NCI-H510A treated with DMSO at 0.1 percent for 48 hours (cell line): ENCODE measurements at places on chromosomes 7 and 10.

GRCh38 chr10:77266242-77266641 is 371.4 kb downstream of the KCNMA1 start:
- DNase-seq: no peak

- no peak for DNase-seq
Observed at GRCh38 chr10:20512631-20513030, 384.5 kb downstream of the NEBL start.

GRCh38 chr7:69373171-69374043 is 224.9 kb upstream of the AUTS2 start:
- no peak for DNase-seq

DNA sequence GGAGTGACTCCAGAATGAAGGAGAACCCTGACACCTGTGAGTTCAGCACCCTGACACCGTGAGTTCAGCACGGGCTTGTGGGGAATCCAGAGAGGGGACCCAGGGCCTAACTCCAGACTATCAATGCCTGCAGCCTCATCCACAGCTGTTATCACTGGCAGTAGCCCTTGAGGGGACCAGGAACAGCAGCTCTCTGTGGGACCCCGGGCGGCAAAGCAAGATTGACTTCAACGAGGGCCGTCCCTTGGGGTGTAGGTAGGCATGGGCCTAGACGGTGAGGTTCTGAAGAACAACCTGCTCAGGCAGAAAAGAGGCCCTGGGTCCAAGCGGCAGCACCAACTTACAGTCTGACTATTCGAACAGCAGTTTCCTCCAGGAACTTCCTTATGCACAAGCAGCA is 8.9 kb downstream of the GRID1 start:
- DNase-seq: no peak

DNA sequence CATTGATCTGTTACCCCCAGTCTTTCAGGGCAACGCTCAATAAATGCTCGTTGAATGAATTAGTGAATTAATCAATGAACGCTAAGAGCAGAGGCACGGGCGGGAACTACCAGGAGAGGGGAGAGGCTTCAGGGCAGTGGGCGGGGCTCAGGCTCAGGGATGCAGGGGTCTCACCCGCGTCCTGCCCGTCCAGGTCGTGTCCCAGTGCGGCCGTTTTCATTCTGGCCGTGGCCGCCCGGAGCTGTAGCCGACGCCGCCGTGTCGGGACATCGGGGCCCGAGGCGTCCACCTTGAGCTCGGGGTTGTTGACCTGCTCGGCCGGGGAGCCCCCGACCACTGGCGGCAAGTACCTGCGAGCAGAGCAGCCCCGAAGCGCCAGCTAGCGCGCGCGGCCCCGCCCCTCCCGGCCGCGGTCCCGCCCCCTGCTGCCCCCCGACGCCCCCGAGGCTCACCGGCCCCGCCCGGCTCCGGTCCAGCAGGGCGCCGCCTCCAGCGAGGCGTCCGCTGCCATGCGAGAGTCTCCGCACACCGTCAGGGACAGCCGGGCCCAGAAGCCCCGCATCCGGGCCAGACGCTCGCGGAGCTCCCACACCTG is 2.8 kb upstream of the GAL3ST4 start:
- no peak for DNase-seq

DNA sequence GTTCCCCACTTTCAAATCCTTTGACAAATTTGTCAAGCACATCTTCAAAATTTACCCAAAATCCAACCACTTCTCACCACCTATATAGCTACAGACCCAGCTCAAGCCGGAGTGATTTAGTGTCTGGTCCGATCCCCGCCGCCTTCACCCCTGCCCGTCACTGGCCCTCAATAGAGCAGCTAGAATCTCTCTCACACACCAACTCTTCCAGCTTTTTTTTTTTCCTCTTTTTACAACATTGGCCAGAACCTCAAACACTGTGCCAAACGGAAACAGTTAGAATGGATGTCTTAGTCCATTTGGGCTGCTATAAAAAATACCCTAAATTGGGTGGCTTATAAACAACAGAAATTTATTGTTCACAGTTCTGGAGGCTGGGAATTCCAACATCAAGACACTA is 41.1 kb upstream of the TMEM72 start:
- DNase-seq: no peak
